Caco-2 (cell line): ENCODE measurements at places on chromosomes 12 and 14. TPM values are rescaled to one million over a fixed set of nuclear protein-coding genes. Genes with fewer than 3 reads are reported as not detected.

- no peak for DNase-seq
Measured at GRCh38 chr12:10543499-10543898, 37.8 kb downstream of the EIF2S3B start.

The RTN1 gene
- total RNA-seq: 0.25 TPM in 1 of 2 replicates, not detected in the other

DNA sequence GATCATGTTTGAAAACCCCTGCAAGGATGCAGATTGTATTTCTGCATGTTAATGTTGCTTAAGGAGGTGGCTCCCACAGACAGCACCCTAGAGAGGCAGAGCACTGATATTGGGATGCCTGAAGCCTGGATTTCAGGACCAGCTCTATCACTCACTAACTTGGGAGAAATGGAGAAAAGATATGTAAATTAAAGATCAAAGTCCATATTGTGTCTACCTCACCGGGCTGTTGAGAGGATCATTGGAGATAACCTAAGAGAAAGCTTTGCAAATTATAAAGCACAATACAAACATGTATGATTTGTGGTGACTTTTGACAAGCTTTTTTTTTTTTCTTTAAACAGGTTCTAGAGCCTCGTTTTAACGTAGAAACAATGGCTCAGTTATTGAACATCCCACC lies 7.6 kb upstream of the REP15 start:
- DNase-seq: no peak

The LGR5 gene
- 28.0 and 28.4 TPM in 2 replicates for total RNA-seq

The HOXC4 gene
- total RNA-seq: 2.9 and 4.1 TPM in 2 replicates

GRCh38 chr12:5505751-5506150 lies 73.8 kb downstream of the NTF3 start:
- peak; percentile 20 for DNase-seq

GRCh38 chr12:32312049-32312670 lies 87.2 kb upstream of the FGD4 start:
- DNase-seq: no peak

DNA sequence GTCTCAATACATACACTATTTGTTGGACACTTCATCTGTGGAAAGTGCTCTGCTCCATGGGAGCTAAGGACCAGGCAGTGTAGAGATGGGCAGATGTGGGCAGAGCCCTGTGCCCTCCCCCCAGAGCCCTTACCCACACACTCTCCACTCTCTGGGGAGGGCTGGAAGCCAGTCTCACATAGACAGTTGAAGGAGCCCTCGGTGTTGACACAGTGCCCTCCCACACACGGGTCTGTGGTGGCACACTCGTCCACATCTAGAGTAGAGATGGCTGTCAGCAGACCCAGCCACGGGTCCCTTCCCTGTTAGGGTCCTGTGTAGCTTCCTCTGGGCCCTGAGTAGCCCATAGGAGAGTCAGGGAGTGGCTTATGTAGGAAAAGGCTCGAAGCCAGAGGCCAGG lies 14.3 kb downstream of the ISCA2 start:
- no peak for DNase-seq

- DNase-seq: no peak
Measured at GRCh38 chr12:111780166-111780565, 13.4 kb downstream of the ALDH2 start.

DNA sequence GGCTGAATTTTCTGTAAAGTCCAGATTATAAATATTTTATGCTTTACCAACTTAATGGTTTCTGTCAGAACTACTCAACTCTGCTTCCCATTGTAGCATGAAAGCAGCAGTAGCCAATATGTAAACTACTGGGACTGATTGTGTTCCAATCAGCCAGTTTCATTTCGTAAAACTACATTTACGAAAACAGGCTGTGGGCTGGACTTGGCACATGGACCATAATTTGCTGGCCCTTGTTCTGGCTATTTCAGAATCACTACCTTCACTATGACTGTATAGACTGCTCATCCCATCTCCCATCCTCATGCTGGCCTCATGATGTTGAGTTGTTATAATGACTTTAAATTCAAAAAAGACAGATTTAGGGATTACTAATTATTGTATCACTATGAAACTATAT lies 38.7 kb downstream of the FAR2 start:
- no peak for DNase-seq

GRCh38 chr12:45200491-45201043 lies 15.3 kb upstream of the ANO6 start:
- DNase-seq: no peak

The DAD1 gene
- 151 and 160 TPM in 2 replicates for total RNA-seq

DNA sequence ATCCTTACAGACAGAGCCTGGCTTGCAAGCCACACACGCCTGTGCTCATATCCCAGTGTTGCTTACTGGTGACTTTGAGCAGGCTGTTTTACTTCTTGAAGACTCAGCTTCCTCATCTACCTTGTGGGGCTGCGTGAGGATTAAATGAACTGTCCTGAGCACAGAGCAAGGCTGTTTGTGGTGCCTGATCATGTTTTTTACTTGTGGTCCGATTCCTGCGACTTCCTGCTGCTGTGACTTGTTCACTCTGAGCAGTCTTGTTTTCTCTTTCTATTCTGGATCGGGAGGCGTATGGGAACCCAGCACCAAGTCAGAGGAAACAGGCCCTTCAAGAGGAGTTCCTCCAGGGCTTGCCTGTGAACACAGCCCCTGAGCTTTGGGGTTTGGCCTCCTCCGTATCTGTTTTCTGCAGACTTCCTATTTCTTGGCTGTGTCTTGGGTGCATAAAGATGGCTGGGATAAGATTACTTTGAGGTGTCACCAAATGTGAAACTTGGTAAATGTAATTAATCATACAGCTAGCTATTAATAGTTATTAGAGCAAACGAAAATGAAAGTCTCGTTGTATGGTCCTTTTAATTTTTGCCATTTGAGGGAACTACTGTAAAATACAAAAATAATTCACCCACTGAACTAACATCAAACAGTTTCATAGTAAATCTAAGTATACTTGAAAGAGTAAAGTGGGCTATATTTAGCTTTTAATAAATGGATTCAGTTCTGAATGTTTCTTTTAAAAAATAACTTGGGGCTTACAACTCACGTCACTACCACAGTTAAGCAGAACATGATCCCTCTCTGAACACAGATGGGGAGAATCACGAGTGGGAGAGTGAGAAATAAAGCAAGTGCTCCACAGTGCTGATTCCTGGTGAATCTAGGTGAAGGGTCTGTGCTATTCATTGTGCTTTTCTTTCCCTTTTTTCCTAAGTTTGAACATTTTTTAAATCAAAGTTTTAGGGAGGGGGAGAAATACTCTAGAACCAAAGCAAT lies 251.5 kb downstream of the FOXN3 start:
- no peak for DNase-seq

GRCh38 chr12:6360578-6361490 lies 14.5 kb downstream of the SCNN1A start:
- no peak for DNase-seq

DNA sequence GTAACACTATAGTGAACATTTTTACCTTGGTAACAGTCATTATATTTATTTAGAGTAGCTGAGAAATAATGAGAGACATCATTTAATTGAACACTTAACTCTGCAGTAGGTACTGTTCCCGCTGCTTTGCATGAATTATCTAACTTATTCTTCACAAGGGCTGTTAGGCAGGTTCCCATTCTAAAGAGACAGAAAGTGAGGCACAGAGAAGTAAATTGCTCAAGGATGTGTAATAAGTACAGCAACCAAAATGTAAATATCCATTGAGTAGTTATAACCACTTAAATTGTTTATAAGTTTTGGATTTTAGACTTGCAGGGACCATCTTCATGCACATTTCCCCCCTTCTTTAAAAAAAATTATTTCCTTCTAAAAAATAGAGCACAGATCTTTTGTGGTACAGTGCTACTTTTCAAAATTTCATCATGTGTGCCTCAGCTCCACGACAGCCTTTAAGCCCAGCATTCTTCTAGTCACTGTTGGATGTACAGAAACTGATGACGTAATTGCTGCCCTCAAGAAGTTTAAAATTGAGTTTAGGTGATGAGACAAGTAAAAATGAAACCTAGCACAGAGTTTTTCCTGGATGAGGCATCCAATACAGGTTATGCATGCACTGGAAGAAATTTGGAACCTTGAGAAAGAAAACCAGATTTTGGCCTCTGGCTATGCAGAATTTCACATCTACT lies 6.0 kb upstream of the MANSC4 start:
- DNase-seq: no peak

DNA sequence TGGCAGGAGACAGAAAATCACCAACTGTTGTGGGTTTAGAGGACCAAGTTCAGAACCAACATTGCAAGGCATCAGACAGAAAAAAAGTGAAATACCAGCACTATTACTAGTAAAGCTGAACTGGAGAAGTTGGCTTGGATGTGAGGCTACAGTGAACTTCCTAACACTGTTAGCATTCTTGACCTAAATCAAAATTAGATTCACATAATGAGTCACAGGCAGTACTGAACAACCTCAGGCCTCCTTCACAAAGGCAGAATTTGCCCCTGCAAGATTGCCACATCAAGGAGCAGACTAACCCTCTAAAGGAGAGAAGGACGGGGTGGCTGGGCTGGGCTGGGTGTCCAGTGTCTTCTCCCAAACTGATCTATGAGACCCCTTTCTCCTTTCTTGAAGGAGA lies 539.7 kb downstream of the SNAPC1 start:
- DNase-seq: no peak

- no peak for DNase-seq
Measured at GRCh38 chr12:96354326-96354725, 45.9 kb downstream of the CDK17 start.

- no peak for DNase-seq
Measured at GRCh38 chr14:56787530-56787929, 22.7 kb downstream of the OTX2 start.

DNA sequence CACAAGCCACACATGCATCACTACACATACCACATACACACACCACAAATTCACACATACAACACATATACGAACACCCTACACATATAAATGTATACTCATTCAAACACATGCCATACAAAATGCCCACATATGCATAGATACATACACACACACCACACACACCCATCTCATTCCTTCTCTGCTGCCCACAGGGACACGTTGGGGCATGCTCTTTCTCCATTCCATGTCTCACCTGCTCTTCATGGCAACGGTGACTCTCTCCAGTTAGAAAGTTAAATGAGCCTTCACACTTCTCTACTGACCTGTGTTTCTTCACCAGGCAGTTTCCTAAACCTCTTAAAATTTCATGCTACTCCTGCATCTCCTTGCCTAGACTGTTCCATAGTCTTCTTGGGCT lies 1194.8 kb downstream of the BCL11B start:
- DNase-seq: no peak

GRCh38 chr14:33280646-33281045 lies 342.0 kb downstream of the NPAS3 start:
- DNase-seq: no peak

The IL31 gene
- not detected in 2 replicates for total RNA-seq

GRCh38 chr14:95072310-95072905 lies 84.9 kb downstream of the DICER1 start:
- DNase-seq: no peak

GRCh38 chr14:22497144-22497423 lies 91.9 kb downstream of the DAD1 start:
- DNase-seq: no peak

GRCh38 chr14:103916636-103917262 lies 11.5 kb upstream of the TDRD9 start:
- no peak for DNase-seq
